Activated T-cell treated with anti-CD3 and anti-CD28 coated beads, Interleukin-2, amount 50 U/mL, for 72 hours (primary cell): ENCODE measurements at places on chromosomes 13 and 19. TPM values are rescaled to one million over a fixed set of nuclear protein-coding genes. Genes with fewer than 3 reads are reported as not detected.

GRCh38 chr19:12647047-12647446, 19.5 kb downstream of the MAN2B1 start:
- peaks cover 10% of the 10 kb centered on the region for H3K36me3 ChIP-seq
- DNase-seq, result no peak
- no peaks in the 10 kb centered on the region for H3K27me3 ChIP-seq
- no peak overlapping the region for H3K4me3 ChIP-seq
- H3K4me1 ChIP-seq, result no peaks in the 10 kb centered on the region

- peak overlapping the region; percentile 97 for H3K4me3 ChIP-seq
- peaks cover 49% of the 10 kb centered on the region for H3K4me1 ChIP-seq
- no peaks in the 10 kb centered on the region for H3K27me3 ChIP-seq
- peak overlapping the region; percentile 96 for H3K27ac ChIP-seq
- no peak for DNase-seq
- peaks cover 26% of the 10 kb centered on the region for H3K36me3 ChIP-seq
Observed at GRCh38 chr19:48953990-48954594, 583 bp upstream of the BAX start.

DNA sequence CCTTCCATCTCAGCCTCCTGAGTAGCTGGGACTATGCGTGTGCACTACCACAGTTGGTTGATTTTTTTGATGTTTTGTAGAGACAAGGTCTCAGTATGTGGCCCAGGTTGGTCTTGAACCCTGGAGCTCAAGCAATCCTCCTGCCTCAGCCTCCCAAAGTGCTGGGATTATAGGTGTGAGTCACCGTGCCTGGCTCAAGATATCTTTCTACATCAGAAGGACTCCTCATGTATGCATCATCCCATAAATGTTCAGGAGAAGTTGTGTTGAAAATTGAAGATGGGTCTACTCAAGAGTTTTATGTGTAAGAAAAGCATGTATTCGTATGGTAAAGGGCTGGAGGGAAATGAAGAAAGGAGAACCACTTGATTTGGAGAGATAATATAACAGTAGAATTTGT, 71.8 kb upstream of the STK24 start:
- no peak for DNase-seq
- no peak overlapping the region for H3K27ac ChIP-seq
- H3K4me3 ChIP-seq, result no peak overlapping the region
- no peaks in the 10 kb centered on the region for H3K27me3 ChIP-seq

EFNB2 gene
- 0.23 TPM for total RNA-seq

SYT3 gene
- 0.72 TPM for total RNA-seq

- no peaks in the 10 kb centered on the region for H3K36me3 ChIP-seq
Observed at GRCh38 chr19:47122359-47123335, 8.0 kb upstream of the SAE1 start.

DNA sequence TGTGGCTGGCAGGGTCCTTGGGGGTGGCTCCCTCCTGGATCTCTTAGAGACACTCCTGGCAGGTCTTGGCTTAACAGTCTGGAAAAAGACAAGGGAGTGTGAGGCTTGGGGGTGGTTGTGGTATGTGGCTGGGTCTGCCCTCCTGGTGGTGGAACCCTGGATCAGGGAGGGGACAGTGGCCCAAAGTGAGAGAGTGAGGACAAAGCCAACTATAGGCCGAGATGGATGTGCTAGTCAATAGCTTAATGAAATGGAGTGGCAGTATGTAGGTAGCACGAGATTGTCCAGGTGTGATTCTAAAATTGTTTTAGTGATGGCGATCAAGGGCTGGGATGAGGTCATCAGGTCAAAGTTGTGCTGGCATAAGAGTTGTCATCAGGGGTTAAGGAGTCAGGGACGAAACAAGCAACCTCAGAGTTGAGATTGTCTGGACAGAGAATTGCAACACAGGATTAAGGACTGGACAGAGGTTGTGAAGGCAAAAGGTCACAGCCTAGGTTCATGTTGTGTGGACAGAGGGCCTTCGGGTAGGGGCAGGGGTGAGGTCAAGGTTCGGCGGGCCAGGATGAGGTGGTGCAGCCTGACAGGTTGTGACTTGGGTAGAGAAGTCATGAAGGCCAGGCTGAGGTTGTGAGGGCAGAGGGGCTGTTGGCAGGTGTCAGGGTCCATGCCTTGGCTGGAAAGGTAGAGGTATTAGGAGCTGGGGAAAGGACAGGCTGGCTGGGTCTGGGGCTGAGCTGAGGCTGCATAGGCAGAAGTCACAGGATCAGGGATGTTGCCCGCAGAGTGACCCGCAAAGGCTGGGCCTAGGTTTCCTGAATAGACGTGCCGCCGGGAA, 4.5 kb upstream of the RASAL3 start:
- DNase-seq, result no peak
- peak overlapping the region; percentile 15 for H3K27ac ChIP-seq
- peak overlapping the region; percentile 90 for H3K4me3 ChIP-seq
- H3K36me3 ChIP-seq, result peaks cover 5% of the 10 kb centered on the region

DNA sequence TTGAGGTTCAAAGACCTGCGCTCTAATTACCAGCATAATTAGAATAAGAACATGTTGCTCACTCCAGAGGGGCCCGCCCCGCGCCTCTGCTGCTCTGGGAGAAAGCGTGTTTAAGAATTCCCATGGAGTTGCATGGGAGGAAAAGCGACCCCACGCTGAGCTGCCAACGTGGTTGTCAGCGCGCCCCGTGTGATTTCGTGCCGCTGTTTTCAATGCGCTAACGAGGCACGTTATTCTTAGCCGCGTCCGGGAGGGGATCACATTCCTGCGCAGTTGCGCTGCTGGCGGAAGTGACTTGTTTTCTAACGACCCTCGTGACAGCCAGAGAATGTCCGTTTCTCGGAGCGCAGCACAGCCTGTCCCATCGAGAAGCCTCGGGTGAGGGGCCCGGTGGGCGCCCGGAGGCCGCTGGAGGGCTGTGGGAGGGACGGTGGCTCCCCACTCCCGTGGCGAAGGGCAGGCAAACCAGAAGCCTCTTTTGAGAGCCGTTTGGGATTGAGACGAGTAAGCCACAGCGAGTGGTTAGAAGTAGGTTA, 173.8 kb upstream of the SOX1 start:
- H3K4me3 ChIP-seq, result no peak overlapping the region
- H3K4me1 ChIP-seq, result no peaks in the 10 kb centered on the region
- peaks cover 41% of the 10 kb centered on the region for H3K27me3 ChIP-seq
- no peaks in the 10 kb centered on the region for H3K36me3 ChIP-seq

KLHL1 gene
- not detected for total RNA-seq

KIR2DL4 gene
- total RNA-seq, result 0.60 TPM

- H3K36me3 ChIP-seq, result no peaks in the 10 kb centered on the region
- peaks cover 5% of the 10 kb centered on the region for H3K27me3 ChIP-seq
- H3K27ac ChIP-seq, result no peak overlapping the region
- H3K4me3 ChIP-seq, result no peak overlapping the region
- no peak for DNase-seq
Observed at GRCh38 chr19:4547303-4548237, 7.7 kb upstream of the LRG1 start.

DNA sequence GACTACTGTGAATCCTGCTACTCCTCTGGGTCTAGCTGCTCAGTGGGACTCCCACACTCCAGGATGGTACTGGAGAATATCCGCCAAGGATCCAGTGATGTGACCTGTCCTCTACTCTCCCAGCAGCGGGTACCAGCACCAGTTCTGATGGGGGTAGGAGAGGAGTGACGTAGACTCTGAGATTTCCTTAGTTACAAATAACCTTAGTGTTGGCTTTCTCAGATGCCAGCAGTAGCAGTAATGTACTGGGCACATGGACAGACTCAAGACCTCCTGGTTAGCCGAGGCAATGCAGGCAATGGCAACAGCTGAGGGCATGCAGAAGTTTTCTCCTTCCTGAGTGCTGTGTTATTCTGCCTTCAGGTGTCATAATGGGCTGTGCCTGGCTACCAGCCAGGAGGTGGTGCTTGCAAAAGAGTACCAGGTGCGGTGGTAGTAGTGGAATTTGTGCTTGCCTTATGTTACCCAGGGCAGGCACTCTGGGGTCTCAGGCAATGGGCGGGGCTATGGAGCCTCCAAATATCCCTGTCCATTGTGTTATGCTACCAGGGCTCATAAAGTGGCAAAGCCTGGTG, 105.3 kb upstream of the KLF5 start:
- H3K27ac ChIP-seq, result no peak overlapping the region
- H3K36me3 ChIP-seq, result peaks cover 12% of the 10 kb centered on the region
- no peaks in the 10 kb centered on the region for H3K4me1 ChIP-seq
- no peak overlapping the region for H3K4me3 ChIP-seq
- DNase-seq, result no peak

IL11 gene
- 5.4 TPM for total RNA-seq

GPR12 gene
- not detected for total RNA-seq

DNA sequence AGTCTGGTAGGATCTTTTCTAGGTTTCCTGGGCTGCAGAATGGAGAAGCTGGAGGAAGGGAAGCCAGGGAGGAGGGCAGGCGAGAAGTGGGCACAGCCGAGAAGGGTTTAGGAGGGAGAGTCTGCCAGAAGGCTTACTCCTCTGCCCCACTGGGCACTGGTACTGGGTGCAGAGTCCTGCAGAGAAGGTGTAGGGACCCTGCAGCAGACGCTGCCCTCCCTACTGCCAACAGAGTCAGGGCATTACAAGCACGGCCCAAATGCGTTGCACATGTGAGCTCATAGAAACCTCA, 726 bp upstream of the PEPD start:
- H3K4me1 ChIP-seq, result peaks cover 22% of the 10 kb centered on the region
- H3K36me3 ChIP-seq, result no peaks in the 10 kb centered on the region
- H3K27ac ChIP-seq, result peak overlapping the region; percentile 31
- no peaks in the 10 kb centered on the region for H3K27me3 ChIP-seq
- no peak for DNase-seq

NUMBL gene
- 18.6 TPM for total RNA-seq

DOCK9 gene
- 71.5 TPM for total RNA-seq

DNA sequence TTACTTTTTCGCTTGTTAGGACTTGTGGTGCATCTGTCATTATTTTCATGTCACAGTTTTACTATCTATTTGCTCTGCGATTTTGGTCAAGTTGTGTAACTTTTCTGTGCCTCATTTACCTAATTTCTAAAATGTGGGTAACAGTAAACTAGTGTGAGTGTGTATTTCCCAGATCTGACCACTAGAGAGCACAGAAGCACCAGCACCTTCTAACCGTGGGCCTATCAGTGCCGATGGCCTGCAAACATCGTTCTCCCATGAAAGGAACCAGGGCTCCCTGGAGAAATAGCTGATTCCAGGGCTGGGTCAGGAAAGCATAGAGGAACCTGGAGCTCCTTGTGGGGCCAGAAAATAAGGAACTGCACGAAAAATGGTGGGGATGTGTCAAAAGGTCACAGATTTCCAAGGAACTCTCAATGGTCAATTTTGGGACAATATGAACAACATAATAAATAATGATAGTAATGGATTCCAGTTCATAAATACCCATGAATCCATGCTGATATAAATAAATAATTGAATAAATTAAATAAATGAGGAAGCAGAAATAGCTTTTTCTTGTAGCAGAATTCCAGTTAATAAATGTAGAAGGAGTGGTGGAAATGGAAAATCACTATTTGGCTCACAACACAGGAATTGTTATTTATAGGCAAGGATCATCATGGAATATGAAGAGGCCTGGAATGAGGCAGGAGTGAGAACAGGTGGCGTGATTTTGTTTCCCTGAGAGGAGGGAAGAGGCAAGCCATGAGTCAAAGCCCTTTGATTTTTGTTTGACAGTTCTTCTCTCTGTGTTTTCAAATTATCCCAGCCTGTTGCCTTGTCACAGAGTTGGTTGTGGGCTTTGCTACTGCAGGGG, 31.1 kb downstream of the CEACAM8 start:
- peaks cover 20% of the 10 kb centered on the region for H3K27me3 ChIP-seq
- no peaks in the 10 kb centered on the region for H3K36me3 ChIP-seq
- peak; percentile 19 for DNase-seq
- H3K4me3 ChIP-seq, result no peak overlapping the region

DNA sequence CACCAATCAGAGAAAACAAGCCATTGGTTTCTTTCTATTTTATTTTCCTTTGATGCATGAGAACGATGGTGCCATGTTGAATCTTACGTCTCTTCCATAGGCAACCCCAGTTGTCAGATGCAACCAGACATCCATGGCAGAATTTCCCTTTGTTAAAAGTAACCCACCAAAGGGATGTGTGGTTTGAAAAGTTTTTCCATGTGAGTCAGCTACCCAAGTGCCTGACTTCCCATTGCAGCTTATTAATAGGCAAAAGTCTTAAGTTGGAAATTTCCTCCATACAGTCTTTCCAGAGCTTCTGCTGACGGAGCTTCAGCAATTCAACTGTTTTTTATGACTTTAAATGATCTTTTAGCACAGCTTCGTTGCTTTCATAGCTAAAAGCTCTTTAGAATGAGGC, 73.8 kb upstream of the FAM216B start:
- H3K36me3 ChIP-seq, result no peaks in the 10 kb centered on the region
- H3K4me1 ChIP-seq, result no peaks in the 10 kb centered on the region
- no peak overlapping the region for H3K4me3 ChIP-seq
- peaks cover 26% of the 10 kb centered on the region for H3K27me3 ChIP-seq
- H3K27ac ChIP-seq, result no peak overlapping the region

DNA sequence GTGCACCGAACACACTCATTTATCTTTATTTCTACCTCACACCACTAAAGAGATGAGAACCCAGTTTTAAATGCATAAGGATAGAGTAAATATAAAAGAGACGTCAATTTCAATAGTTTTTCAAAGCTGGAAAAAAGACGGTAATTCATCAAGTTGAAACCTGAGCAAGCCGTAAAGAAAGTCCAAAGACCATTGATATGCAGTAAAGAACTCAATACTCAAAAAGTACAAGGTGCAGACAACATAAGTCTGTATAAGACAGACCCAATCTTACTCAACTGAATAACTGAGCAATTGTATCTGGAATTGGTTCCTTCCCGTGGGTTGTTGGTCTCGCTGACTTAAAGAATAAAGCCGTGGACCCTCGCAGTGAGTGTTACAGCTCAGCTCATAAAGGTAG, 82.1 kb downstream of the SERP2 start:
- H3K27ac ChIP-seq, result no peak overlapping the region
- H3K4me3 ChIP-seq, result no peak overlapping the region
- H3K4me1 ChIP-seq, result no peaks in the 10 kb centered on the region
- H3K27me3 ChIP-seq, result no peaks in the 10 kb centered on the region
- DNase-seq, result no peak

DNA sequence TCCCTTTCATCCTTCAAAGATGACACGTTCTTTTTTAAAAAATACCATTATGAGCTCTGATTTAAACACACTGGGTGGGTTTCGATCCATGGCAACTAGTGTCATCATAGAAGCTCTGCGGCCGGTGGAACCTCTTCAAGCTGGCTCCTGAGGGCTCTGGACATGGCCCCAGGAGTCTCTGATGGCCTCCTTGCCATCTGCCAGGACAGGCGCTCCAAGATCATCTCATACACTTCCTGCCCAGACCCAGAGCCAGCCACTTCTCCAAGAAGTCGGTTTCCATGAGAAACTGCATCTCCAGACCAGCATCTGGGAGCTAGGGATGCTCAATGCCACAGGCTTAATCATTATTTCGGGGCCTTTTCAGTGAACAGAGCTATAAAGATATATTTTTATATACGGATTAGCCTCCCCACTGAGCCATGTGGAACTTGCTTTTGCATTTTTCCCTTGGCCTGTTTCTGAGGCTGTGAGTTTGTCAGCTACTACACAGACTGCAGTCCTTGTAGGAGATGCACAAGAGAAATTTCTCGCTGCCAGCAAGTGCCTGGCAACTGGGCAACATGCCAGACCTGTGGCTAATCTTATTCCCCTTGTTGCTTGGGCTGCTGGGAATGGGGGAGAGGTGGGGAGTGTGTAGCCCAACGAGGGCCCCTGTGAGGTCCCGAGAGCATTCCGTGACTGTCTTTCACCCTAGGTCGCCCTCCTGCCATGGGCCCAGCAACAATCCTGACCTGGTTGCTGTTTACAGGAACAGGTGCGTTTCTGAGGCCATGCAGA, 15.9 kb downstream of the SUGP1 start:
- no peaks in the 10 kb centered on the region for H3K27me3 ChIP-seq
- H3K36me3 ChIP-seq, result no peaks in the 10 kb centered on the region
- no peaks in the 10 kb centered on the region for H3K4me1 ChIP-seq
- DNase-seq, result no peak
- no peak overlapping the region for H3K4me3 ChIP-seq
